Right kidney (tissue), 9 donors: ENCODE measurements at places on chromosomes 3 and 15.
A peak's percentile ranks its signal among the peaks of the same experiment; 100 is the strongest.

- DNase-seq = no peak
These were observed 18.3 kb upstream of the RFX7 start for GRCh38 chr15:56261854-56262509.

GRCh38 chr15:31402003-31402402 is 75.4 kb downstream of the KLF13 start:
- DNase-seq = no peak

GRCh38 chr15:101676921-101677329 is 24.7 kb upstream of the TM2D3 start:
- DNase-seq = no peak

GRCh38 chr3:190155752-190156151 is 35.1 kb upstream of the P3H2 start:
- DNase-seq = no peak

DNA sequence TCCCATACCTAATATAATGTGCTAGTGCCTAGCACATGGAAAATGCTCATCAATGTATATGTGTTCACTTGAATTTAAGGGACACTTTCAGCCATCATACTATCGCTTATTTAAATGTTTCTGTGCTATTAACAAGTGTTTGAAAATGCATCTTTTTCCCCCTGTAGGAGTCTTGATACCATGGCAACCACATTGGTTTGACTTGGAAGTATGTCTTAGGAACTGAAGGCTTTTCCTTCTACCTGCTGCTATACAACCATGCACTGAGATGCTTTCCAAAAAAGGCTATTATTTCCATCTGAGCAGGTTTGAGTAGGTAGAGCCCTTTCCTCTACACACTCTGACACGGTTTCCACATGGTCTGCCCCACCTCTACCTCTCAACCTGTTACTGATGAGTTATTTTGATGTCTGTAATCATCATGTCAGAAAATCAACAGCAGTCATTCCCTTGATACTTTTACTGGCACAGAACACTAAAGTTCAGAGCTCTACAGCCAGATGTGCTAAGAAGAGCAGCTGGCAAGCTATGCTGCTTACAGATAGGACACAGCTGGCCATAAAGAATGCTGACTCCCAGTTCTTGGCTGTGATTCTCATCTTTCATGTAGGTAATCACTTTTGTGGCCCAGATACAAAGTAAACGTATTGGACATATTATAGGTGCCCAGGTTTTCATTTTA is 59.3 kb downstream of the RYR3 start:
- DNase-seq = no peak

- DNase-seq = no peak
These were observed 676.6 kb downstream of the NSUN3 start for GRCh38 chr3:94739420-94739819.

GRCh38 chr3:71926616-71927015 is 141.7 kb upstream of the PROK2 start:
- DNase-seq = no peak

DNA sequence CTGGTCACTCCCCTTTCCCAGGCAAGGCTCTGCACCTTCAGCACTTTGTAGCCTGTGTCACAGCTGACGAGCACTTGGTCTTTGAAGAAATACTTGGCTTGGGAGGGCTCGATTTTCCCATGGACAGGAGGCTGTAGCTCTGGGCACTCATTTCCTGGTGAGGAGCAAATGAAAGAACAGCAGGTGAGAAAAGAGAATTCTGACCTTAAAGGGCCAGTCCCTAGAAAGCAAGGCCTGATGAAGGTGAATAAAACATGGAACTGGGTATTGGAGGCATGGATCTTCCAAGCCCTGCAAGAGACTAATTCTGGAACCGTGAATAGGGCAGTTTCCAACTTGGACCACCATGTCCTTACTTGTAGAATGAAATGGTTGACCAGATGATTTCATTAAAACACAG is 39.9 kb downstream of the MASP1 start:
- no peak for DNase-seq

DNA sequence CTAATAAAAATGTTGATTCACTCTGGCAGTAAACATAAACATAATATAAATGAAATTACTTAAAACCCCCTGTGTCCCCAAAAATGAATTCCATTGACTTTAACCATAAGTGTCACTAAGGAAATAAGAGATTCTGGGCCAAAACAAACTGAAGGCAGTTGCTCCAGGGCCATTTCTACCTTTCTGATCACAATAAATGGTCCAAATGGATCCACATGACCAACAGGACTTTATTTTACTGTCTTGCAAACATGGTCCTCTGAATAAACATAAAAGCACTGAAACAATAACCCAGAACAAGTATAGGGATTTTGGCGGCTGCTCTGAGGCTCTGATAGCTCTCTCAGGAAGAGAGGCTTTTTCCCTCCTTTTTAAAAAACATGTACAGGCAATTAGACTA is 77.3 kb downstream of the ETFA start:
- no peak for DNase-seq

DNA sequence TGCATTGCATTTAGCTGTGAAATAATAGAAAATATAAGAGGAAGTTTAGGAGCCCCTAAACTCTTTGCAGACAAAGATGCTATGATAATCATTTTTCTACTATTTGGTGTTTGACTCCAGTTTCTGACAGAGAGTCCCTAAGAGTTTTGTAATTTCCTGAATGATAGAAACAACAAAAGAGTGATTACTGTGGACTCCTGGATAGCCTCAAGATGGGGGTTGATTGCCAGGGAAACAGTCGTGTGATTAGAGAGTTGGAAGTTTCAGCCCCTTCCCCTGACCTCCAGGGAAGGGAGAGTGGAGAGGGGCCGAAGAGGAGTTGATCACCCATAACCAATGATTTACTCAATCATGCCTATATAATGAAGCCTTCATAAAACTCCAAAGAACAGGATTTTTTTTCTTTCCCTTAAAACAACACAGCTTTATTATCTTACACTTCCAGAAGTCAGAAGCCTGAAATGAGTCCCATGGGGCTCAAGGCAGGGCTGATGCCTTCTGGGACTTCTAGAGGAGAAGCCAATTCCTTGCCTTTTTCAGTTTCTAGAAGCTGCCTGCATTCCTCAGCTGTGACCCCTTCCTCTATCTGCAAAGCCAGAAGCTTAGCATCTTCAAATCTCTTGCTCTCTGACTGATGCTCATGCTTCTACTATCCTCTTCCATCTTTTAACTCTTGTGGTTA is 292.3 kb upstream of the ZPLD1 start:
- DNase-seq = peak; percentile 8

- DNase-seq = no peak
These were observed 76.3 kb upstream of the FRMD4B start for GRCh38 chr3:69462022-69462825.

DNA sequence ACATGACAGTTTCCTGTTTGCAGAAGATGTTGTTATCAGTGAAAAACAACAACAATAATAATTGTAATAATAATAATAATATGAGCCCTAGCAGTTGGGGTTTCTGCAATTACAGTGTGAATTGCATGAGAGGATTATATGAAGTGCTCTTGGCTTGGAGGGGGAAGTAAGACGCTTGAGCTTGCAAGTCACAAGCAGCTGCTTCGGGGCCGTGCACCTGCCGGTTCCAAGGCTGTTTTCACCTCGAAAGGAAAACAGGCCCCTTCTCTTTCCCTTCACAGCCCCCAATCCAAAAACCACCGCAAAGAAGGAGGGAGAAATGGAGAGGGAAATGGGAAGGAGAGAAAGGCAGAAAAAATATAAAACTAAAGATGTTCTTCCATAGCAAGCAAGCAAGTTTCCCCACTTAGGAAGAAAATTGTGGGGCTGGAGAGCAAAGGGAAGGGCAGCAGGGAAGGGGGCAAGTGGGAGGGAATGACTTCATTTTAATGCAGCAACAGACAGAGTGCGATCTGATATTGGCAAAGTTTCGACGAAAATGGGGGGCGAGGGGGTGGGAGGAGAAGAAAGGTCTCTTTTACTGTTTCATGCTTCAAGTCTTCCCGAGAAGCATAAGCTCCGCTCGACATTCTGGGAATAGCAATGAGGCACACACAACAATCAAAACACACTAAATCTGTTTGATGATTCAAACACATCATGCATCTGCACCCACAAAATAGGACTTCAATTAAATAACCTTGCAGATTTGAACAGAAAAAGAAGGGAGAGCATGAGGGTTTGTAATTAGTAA is 284.2 kb upstream of the ATP11B start:
- no peak for DNase-seq

DNA sequence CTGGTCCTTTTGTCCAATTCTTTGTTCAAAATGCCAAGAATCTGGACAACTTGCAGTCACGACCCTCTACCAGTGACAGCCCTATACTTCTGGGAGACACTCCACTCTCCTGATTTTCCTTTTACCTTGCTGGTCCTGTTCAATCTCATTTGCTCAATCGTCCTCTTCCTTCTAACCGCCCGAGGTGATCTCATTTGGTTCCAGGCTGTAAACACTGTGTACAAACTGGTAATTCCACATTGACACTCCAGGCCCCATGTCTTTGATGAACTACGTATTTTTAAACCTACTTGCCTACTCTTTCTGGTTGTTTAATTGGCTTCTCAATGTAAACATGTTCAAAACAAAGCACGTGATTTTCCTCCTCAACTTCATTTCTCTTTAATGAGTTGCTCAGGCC is 23.7 kb upstream of the C3orf49 start:
- DNase-seq = no peak

DNA sequence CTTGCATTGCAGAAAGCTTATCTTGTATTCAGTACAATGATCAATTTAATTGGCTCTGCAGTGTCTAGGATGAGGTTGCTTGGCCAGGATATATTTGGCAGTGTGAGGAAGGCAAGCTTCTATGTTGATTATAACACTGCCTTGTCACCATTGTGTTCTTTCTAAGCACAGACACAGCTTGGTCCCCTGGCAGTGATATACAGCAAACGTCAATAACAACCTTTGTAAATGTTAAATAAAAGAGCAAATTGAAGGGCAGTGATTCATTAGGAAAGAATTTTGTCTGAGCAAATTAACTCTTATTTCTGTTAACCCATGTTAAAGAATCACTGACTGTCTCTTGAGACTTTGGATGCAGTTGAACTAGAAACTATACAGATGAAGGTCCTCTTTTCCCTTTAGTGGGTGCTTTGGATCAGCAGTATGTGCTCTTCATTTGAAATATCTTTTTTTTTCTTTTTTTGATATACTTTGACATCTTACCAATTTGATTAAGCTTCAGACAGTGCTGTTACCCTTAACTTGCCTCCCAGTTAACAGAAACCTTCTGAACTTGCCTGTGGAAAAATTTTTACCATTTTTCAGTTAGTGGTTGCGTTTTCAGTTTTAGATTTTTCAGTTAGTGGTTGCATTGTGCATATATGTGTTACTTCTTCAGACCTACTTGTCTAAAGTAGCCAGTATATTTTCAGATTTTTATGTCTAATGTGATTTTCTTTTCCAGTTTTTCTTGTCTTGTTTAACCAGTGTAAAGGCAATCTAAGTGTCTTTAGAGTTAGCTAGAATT is 199.8 kb downstream of the TCF12 start:
- DNase-seq = no peak

- DNase-seq = no peak
These were observed 35.9 kb downstream of the ITGA11 start for GRCh38 chr15:68396068-68396467.

GRCh38 chr3:8276506-8276905 is 225.1 kb upstream of the LMCD1 start:
- no peak for DNase-seq

GRCh38 chr15:42405863-42406482 is 46.7 kb downstream of the CAPN3 start:
- no peak for DNase-seq

DNA sequence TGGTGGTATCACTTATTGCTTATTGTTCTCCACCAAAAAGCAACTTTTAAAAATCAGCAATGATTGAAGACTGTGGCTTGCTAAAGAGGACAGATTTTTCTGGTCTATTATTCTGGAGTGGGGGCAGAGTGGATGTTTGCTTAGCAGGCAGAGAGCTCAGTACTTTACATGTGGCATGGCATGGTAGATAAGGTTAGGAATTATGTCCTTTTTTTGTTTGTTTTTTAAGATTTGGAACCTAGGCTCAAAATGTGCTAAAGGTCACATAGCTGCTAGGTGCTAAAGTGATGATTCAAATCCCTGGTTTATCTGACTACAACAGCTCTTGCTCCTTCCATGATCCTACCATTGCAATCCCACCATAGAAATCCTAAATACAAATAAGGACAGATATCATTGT is 331.0 kb upstream of the ADAMTS9 start:
- no peak for DNase-seq

DNA sequence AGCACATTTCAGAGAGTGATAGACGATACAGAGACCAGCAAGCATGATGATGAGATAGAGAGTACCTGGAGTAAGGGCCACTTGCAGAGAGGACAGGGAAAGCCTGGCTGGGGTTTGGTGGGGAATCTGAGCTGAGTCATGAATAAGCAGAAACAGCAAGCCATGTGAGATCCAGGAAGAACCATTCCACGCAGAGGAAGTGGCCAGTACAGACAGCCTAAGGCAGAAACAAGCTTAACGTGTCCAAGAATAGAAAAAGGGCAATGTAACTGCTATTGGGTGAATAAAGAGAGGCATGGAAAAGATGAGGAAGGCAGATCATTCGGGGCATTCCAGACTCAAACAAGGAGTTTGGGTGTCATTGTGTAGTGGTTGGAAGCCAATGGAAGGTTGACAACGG is 816.3 kb upstream of the CFAP20DC start:
- no peak for DNase-seq

- DNase-seq = no peak
These were observed 56.6 kb upstream of the CTDSPL2 start for GRCh38 chr15:44370830-44371229.

- DNase-seq = peak; percentile 53
These were observed 159.8 kb downstream of the RBMS3 start for GRCh38 chr3:29440413-29441305.

- no peak for DNase-seq
These were observed 79.7 kb downstream of the SEC22A start for GRCh38 chr3:123281406-123281805.

- DNase-seq = no peak
These were observed 107.9 kb downstream of the GMPS start for GRCh38 chr3:155978324-155978723.

- no peak for DNase-seq
These were observed 52.8 kb upstream of the CRBN start for GRCh38 chr3:3232251-3232650.

GRCh38 chr3:108124337-108125152 is 33.7 kb upstream of the CD47 start:
- DNase-seq = peak; percentile 21

GRCh38 chr3:16239086-16239770 is 25.5 kb downstream of the DPH3 start:
- DNase-seq = no peak

- DNase-seq = peak; percentile 86
These were observed 516.1 kb downstream of the MECOM start for GRCh38 chr3:169147238-169148008.

GRCh38 chr3:111338059-111338698 is 203.8 kb upstream of the CD96 start:
- DNase-seq = no peak
